ENCODE measurements at places on chromosomes 6 and 20.
A peak's percentile ranks its signal among the peaks of the same experiment; 100 is the strongest.

GRCh38 chr6:39755231-39755630 is 30.0 kb upstream of the KIF6 start:
- DNase-seq = no peak

- DNase-seq = peak; percentile 47
These were observed 25.8 kb downstream of the LY86 start for GRCh38 chr6:6614096-6614982.

GRCh38 chr20:23156842-23157423 is 70.8 kb upstream of the CD93 start:
- DNase-seq = no peak

DNA sequence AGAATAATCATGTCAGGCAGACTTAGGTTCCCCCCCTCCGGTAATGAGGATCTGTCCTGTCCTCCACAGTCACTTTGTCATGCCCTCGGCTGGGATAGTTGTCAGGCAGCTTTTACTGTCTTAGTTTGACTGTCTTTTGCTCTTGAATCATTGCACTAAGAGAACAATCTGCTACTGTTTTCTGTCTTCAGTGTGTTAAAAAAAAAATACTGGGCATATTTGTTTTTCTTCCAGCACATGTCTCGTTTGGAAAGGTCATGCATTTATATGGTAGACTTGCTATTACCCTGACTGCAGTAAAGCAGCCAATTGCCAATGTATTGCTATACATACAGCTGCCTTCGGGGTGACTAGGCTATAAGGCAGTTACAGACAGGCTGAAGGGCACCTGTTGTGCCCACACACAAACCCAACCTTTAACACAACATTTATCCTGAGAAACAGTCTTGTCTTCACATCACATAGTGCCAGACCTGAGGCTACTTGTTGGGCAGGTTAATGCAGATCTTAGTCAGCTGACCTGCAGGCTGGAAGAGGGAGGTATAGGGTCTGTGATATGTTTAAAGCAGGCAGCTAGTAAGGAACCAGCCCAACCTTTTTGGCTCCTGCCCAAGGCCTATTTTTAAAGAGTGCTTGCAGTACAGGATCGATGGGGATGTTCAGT is 26.7 kb downstream of the ARFGEF3 start:
- DNase-seq = no peak

- DNase-seq = peak; percentile 51
These were observed 154.9 kb downstream of the OR2B2 start for GRCh38 chr6:27757307-27757706.

- no peak for DNase-seq
These were observed 20.2 kb upstream of the MRAP2 start for GRCh38 chr6:84013354-84013753.

DNA sequence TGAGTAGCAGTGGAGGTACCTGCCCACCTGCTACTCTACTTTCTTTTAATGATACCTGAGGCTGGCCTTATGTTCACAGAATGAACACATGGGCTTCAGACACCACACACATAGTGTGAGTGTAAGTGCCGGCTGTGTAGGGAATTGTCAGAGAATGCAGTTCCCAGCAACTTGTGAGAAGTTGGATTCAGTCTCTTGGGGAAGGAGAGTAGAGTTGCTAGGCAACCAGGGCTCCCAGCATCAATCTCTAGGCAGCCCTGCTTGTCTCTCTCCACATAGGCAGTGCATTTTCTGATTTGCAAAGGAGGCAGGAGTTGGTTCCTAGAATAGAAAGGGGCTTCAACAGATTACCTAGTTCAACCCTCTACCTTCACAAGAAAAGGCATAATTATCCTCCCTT is 74.1 kb downstream of the BFSP1 start:
- DNase-seq = no peak

GRCh38 chr20:58700823-58701222 is 8.2 kb downstream of the NPEPL1 start:
- DNase-seq = no peak

GRCh38 chr20:59055302-59055701 is 12.7 kb upstream of the PRELID3B start:
- DNase-seq = peak; percentile 56

GRCh38 chr6:116662202-116662601 is 6.4 kb downstream of the ZUP1 start:
- no peak for DNase-seq

DNA sequence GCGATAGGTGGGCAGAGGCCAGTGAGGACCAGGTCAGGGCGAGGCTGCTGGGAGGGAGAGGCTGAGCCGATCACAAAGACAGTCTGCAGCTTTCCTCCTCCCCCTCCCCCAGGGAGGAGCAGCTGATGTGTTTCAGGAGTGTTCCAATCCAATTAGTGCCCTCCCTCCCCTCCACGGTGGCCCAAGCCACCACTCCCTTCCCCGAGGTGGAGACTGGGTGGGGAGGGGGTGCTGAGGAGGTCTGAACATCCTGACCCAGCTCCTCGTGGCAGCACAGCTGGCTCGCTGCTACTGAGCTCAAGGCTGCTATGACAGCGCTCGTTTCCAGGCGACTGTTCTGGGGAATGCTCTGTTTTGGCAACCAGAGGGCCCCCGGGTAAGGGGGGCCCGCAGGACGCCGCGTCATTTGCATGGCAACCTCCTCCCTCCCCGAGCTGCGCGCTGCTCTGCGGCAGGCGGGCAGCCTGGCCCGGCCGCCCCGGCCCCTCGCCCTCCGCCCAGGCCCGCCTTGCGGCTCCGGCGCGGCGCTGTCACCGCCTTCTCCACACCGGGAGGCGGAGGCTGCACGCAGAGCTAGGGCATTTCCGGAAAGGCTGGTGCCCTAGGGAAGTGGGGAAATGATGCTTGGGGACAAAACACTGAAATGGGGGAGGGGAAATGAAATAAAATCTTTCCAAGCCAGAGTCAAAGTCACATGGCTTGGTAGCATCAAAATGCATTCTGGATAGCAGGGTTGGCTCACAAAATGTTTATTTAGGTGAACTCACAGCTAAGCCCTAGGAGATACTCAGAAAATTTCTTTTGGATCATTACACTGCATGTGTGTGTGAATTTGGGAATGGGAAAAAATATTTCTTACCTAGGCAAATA is 67.4 kb upstream of the PIM1 start:
- peak; percentile 87 for DNase-seq

- DNase-seq = no peak
These were observed 189.0 kb downstream of the ANKRD60 start for GRCh38 chr20:58039274-58040092.

- DNase-seq = no peak
These were observed 192.6 kb upstream of the SALL4 start for GRCh38 chr20:51994751-51995417.

DNA sequence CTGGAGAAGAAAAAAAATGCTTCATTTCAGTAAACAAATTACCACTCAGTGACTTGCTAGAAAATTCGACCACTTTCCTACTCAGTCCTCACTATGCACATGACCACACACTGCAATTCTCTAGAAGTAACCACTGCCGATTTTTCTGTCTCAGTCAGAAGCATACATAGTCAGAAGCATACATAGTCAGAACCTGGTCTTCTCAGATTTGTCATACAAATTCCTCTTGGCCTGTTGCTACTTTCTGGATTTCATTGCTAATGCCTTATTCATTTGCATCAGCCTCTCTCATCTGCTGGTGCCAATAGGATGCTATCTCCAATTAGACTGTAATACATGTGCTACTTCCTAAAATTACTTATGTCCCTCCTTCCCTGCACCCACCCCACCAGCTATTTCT is 10.2 kb upstream of the KIF16B start:
- no peak for DNase-seq

GRCh38 chr6:88629838-88630494 is 333.5 kb downstream of the RNGTT start:
- DNase-seq = no peak

DNA sequence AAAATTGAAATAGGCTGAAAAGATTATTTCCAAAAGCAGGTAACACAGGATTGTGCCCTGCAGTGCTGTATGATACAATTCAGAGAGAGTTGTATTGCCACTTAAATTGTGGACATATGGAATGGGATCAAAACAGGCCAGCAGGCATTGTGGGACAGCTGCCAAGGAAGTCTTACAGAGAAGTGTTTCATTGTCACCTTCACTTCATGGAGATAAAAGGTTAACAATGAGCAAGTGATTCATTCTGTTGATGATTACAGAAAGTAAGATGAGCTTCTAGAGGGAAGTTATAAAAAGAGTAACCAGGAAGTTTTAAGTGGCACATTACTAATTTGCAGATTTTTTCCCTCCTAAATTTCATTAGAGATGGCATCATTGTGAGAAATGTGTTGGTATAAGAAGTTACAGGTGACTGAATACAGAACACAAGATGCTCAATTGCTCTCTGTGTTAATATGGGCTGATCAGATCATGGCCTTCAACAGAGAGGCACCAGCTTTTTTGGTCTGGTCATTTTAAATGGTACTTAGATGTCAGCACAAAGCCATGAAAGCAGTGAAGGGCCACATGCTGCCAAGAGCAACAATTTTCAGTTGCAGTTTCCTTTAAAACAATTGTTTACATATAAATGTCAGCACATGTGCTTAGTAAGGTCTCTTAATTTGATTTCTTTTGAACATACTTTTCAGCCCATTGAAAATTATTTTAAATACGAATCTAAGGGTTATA is 402.5 kb upstream of the FKBP1C start:
- DNase-seq = no peak

DNA sequence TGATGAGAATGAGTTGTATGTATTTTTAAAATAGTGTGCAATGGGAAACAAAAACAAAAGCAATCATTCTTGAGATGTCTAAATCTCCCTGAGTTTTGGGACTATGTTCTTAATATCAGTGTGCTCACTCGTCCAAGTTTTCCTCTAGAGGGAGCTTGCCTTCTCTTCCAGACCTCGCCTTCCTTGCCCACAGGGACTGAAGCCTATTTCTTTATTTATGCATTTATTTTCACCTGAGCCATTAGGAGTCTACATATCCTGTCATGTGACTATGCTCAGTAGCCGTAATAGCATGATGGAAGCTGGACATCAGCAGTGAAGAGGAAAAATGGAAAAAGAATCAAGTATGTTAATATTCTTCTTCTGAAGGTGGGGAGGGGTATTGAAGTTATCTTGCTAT is 131.2 kb downstream of the SH3BGRL2 start:
- DNase-seq = no peak

- no peak for DNase-seq
These were observed 24.4 kb downstream of the RPP40 start for GRCh38 chr6:4979426-4979825.

GRCh38 chr20:57480444-57481160 is 44.3 kb downstream of the CTCFL start:
- DNase-seq = no peak

GRCh38 chr6:154590756-154591155 is 80.3 kb upstream of the CNKSR3 start:
- DNase-seq = no peak

- no peak for DNase-seq
These were observed 47.4 kb downstream of the GMDS start for GRCh38 chr6:2197984-2198383.

- DNase-seq = no peak
These were observed 20.7 kb upstream of the CGA start for GRCh38 chr6:87115402-87116135.

- no peak for DNase-seq
These were observed 68.5 kb upstream of the TOP1 start for GRCh38 chr20:40960101-40960500.

DNA sequence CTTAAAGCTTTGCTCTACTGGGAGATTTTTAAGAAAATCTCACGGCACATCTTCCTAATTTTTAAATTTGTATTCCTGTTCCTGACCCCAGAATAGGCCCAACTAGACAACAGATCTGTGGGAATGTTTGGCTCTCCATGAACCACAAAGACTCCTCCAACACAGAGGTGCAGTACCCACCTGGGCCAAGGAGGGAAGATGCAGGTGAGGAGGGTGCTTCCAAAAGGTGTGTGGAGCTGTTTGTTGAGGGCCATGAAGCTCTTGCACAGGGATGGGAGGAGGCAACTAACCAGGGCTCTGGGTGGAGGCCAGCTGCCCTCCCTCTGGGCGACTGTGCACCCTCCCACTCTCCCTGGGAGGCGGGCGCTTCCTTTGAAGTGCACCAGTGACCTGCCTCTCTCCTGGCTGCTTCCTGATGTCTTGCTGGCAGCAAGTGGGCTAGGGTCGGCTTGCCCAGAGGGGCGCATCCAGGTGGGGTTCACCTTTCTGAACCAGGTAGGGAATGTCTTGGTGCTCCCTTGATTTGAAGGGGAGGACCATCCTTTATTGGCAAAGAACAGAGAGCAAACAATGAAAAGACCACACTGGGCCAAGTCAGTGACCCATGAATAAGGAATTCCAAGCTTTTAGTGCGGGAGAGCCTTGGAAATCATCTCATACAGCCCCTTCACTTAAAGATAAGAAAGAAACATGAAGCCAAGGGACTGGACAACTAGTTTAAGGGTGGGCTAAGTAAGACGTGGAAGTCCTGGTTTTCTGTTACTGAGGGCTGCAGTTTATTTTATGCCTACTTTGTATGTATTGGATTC is 76.0 kb downstream of the ANKRD6 start:
- DNase-seq = no peak

DNA sequence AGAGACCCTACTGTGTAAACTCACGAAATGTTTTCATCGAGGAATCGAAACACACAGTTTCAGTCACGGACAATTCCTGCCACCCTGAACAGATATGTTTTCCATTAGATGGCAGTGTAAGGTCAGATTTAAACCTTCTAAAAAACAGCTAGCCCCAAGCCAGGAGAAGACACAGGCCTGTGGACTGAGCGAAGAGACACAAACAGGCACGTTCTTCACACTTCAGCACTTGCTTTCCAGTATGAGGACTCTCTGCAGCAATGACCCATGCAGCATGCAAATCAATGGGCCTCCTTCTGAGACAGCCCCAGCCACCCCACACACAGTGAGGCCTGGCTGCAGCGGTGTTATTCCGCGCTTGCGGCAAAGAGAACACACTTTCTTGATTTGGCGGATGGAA is 31.9 kb downstream of the HUS1B start:
- DNase-seq = no peak

DNA sequence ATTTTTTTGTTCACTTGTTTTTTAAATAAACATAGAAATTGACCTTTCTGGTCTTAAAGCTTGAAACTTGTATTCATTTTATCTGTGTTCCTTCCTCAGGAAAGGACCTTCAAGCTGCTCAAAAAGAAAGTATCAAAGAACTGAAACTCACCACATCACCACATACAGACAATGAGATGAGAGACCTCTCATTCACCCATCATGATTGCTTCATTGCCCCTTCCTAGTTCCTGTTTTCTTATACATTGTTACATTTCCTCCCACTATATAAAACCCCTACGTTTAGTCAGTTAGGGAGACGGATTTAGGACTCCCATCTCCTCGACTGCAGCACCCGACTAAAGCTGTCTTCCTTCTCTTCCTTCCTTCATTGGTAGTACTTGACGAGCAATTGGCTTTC is 180.5 kb upstream of the OPRM1 start:
- DNase-seq = no peak
